ENCODE measurements at places on chromosomes 7 and 10.

GRCh38 chr10:121919666-121920065 lies 8.2 kb downstream of the ATE1 start:
- no peak for DNase-seq

GRCh38 chr7:96685755-96686154 lies 23.9 kb downstream of the SEM1 start:
- DNase-seq: no peak

DNA sequence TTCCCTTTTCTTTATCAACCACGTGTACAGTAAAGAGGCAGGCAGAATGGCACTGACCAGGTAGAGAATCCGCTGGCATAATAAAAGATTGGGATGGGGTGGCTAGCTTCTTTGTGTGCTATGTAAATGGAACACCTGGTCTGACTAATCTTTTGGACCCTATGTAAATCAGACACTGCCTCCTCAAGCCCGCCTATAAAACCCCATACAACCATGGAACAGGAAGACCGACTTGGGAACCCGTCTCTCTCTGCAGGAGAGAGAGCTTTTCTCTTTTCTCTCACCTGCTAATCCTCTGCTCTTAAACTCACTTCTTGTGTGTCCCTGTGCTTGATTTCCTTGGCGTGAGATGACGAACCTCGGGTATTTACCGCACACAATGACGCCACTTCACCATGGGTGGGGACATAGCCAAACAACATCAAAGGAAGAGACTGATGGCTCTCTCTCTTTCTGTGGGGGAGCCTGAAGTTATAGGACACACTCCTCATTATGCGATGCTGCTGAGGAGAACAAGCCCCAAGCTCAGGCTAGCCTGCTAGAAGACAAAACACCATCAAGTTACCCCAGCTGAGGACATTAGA lies 94.2 kb downstream of the ARL5B start:
- no peak for DNase-seq

- no peak for DNase-seq
Measured at GRCh38 chr10:124675261-124675660, 68.9 kb downstream of the FAM53B start.

DNA sequence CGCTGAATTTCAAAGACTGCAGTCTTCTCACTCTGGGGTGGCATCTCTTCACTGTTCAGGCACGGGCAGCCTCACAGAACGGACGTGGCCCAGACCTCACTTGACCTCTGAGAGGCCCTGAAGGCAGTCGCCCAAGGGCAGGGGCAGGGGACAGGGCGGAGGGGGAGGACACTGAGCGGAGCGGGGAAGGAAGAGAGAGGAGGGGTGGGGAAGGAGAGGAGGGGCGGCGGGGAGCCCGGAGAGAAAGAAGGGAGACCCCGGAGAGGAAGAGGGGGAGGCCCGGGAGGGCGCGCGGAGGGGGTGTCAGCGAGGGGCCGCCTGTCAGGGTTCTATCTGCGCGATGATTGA lies 58.7 kb upstream of the COMTD1 start:
- no peak for DNase-seq
